ENCODE measurements at places on chromosomes 4 and X. TPM values are rescaled to one million over a fixed set of nuclear protein-coding genes. Genes with fewer than 3 reads are reported as not detected.

The TCEAL7 gene
- total RNA-seq = 2.1 TPM

The RAI2 gene
- 4.4 TPM for total RNA-seq

The NCAPG gene
- total RNA-seq = 1.6 TPM

The GLRA3 gene
- not detected for total RNA-seq

GRCh38 chrX:119638725-119639471 is 32.7 kb upstream of the NKRF start:
- no peak for DNase-seq

- no peak for DNase-seq
Measured at GRCh38 chr4:141643557-141643956, 7.2 kb downstream of the IL15 start.

- DNase-seq = no peak
Measured at GRCh38 chr4:2651546-2651945, 104.6 kb downstream of the TNIP2 start.
